ENCODE measurements at places on chromosomes 4 and X.

DNA sequence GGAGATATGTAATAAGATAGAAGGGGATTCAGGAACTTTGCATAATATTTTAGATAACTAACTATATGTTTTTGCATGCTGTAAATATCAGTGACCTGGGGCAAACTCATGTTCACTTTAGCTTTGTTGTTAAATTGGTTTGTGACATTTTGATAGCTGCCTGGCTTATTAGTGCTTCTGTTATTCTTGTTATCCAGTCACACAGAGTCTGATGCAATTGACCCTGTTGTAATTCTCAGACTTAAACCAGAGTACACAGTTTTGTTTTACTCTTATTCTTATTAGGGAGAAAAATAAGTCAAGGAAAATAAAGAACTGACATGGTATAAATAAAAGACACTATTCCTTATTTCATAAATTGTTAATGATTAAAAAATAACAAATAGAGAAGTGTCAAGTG is 516.7 kb upstream of the SLIT2 start:
- peaks cover 2% of the 10 kb centered on the region for H3K4me1 ChIP-seq
- peak; percentile 48 for DNase-seq
- H3K27ac ChIP-seq = no peak overlapping the region
- no peaks in the 10 kb centered on the region for H3K36me3 ChIP-seq
- H3K4me3 ChIP-seq = no peak overlapping the region
- no peaks in the 10 kb centered on the region for H3K27me3 ChIP-seq

DNA sequence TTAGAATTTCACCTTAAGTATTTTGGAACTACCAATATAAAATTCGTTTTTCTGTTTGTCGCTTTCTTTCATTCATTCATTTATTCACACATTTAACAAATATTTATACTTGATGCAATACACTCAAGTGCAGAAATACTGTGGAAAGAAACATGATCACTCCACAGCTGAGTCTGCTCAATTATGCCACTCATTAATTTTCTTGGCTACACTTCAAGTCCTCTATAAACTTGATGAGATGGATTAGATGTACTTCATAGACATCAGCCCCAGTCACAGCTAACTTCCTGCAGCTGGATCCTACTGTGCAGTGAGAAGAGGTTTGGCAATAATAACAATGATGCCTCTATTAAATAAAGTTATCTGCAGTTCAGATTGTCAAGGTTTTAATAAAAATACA is 208.1 kb downstream of the PDGFC start:
- H3K27me3 ChIP-seq = no peaks in the 10 kb centered on the region
- H3K27ac ChIP-seq = peak overlapping the region; percentile 5
- DNase-seq = no peak
- H3K36me3 ChIP-seq = peaks cover 6% of the 10 kb centered on the region
- no peak overlapping the region for H3K4me3 ChIP-seq
- peaks cover 2% of the 10 kb centered on the region for H3K4me1 ChIP-seq

GRCh38 chr4:174674305-174674840 is 152.1 kb upstream of the HPGD start:
- no peak overlapping the region for H3K4me3 ChIP-seq
- H3K27ac ChIP-seq = no peak overlapping the region
- peak; percentile 10 for DNase-seq
- no peaks in the 10 kb centered on the region for H3K4me1 ChIP-seq
- H3K27me3 ChIP-seq = no peaks in the 10 kb centered on the region
- H3K36me3 ChIP-seq = no peaks in the 10 kb centered on the region

DNA sequence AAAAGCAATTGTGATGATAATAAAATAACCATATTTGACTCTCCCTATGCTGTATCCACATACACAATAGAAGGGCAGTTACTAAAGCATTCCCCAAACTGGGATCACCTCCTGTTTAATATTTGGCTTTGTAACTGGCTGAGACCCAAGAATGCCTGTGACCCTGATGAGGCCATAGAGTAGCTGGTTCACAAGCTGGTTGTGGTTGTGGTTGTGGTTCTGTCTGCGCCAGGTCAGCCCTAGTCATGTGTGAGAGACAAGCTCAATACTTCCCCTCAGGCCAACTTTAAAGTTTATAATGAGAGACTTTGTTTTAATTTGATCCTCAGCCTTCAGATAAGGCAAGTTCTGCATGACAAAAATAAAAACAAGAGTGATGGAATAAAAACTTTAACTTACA is 209.9 kb downstream of the PARM1 start:
- H3K4me1 ChIP-seq = no peaks in the 10 kb centered on the region
- peak; percentile 51 for DNase-seq
- H3K27ac ChIP-seq = no peak overlapping the region
- no peaks in the 10 kb centered on the region for H3K27me3 ChIP-seq

DNA sequence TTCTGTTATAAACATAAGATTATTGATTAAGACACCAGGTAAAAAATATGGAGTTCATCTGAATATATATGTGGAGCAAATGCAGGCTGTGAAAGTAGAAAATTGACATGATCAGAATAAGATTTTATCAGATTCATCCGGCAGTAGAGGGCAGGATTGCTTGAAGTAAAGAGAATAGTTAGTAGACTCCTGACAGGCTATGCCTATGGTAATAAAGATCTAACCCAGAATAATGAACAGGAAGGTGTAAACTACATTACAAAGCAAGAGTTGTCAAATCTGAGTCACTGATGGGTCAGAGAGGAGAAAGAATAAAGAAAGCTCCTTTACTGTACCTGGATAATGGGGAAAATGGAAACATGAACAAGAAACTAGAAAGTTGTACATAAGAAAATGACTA is 20.8 kb upstream of the TMEM184C start:
- H3K27ac ChIP-seq = no peak overlapping the region
- DNase-seq = no peak
- peaks cover 7% of the 10 kb centered on the region for H3K4me1 ChIP-seq

DNA sequence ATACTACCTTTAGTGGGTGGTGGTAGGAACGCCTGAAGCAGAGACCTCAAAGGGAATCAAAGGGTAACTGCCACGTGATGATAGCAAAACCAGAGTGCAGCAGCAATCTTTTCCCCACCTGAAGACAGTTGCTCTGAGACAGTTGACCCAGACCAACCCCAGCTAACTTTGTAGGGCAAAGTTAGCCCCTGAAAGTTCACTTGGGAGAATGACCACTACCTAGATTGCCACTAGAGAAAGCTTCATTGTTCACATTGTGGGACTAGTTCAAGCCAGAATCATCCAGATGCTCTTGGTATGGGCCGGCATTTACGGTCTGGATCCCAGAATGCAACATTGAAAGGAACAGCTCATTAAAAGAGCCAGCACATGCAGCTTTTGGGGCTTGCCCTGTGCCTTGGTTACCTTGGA is 4.1 kb downstream of the SEPTIN6 start:
- H3K4me3 ChIP-seq = no peak overlapping the region
- no peaks in the 10 kb centered on the region for H3K36me3 ChIP-seq
- DNase-seq = no peak

- DNase-seq = no peak
- no peak overlapping the region for H3K27ac ChIP-seq
- peaks cover 3% of the 10 kb centered on the region for H3K36me3 ChIP-seq
- no peaks in the 10 kb centered on the region for H3K4me1 ChIP-seq
- H3K27me3 ChIP-seq = peaks cover 46% of the 10 kb centered on the region
These were observed 42.7 kb upstream of the CITED1 start for GRCh38 chrX:72348247-72348979.

GRCh38 chr4:29081234-29081955 is 1638.8 kb upstream of the PCDH7 start:
- H3K4me1 ChIP-seq = no peaks in the 10 kb centered on the region
- no peaks in the 10 kb centered on the region for H3K27me3 ChIP-seq
- DNase-seq = peak; percentile 7
- no peaks in the 10 kb centered on the region for H3K36me3 ChIP-seq
- no peak overlapping the region for H3K27ac ChIP-seq

- H3K27me3 ChIP-seq = no peaks in the 10 kb centered on the region
- H3K27ac ChIP-seq = no peak overlapping the region
- peaks cover 42% of the 10 kb centered on the region for H3K36me3 ChIP-seq
- no peak overlapping the region for H3K4me3 ChIP-seq
- peaks cover 3% of the 10 kb centered on the region for H3K4me1 ChIP-seq
These were observed 6.3 kb downstream of the LAP3 start for GRCh38 chr4:17583276-17583675.

DNA sequence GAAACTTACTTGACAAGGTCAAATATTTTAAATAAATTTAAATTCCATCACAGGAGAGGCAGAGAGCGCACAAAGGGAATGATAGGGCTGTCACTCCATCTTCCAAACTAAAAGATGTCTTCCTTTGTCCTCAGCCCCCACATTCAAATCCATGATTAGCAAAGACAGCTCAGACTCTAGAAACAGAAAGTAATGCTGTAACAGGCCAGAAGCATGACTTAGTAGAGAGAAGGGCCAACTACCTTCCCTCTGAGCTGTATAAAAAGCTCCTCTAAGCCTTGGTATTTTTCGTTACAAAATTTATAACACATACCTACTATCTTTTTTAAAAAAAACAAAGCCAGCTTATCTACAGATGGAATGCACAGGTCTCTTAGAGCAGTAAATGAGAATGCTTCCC is 207.4 kb downstream of the MAPK10 start:
- no peak for DNase-seq
- no peaks in the 10 kb centered on the region for H3K4me1 ChIP-seq
- no peak overlapping the region for H3K27ac ChIP-seq
- no peaks in the 10 kb centered on the region for H3K36me3 ChIP-seq

DNA sequence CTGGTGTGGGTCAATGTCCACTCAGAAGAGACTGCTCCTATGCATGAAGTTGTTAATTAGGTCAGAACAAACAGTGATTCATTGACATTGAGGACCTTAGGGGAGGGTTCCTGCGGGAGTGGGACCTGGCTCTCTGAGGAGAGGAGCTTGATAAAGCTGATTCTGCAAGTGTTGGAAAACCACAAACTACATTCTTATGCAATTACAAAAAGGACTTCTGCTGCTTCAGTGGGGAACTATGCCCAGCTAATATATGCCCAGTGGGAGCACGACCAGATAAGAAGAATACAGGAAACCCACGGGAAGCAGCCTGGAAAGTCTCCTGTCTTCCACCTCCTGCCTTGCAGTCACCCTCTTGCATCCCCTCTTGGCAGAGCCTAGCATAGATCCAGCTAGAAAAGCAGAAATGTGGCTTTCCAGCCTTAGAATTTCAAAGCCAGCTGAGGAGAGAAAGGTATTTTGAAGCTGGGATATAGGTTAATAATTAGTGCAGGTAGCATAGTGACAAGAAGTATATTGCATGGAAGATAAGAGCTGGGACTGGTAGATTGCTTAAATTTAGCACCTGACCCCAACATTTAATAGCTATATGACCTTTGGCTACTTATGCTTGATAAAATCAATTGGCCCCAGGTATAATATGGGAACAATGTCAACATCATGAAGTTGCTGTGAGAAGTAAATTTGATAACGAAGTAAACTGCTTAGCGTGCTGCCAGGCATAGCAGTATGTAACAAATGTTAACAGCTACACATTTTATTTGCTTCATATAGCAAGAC is 34.9 kb upstream of the UGT8 start:
- no peaks in the 10 kb centered on the region for H3K27me3 ChIP-seq
- no peaks in the 10 kb centered on the region for H3K36me3 ChIP-seq
- peaks cover 4% of the 10 kb centered on the region for H3K4me1 ChIP-seq
- peak; percentile 9 for DNase-seq
- H3K4me3 ChIP-seq = no peak overlapping the region
- peak overlapping the region; percentile 72 for H3K27ac ChIP-seq

GRCh38 chrX:69372435-69372834 is 131.7 kb upstream of the NALF2 start:
- H3K27ac ChIP-seq = no peak overlapping the region
- H3K4me3 ChIP-seq = no peak overlapping the region
- H3K27me3 ChIP-seq = peaks cover 43% of the 10 kb centered on the region
- H3K36me3 ChIP-seq = no peaks in the 10 kb centered on the region

DNA sequence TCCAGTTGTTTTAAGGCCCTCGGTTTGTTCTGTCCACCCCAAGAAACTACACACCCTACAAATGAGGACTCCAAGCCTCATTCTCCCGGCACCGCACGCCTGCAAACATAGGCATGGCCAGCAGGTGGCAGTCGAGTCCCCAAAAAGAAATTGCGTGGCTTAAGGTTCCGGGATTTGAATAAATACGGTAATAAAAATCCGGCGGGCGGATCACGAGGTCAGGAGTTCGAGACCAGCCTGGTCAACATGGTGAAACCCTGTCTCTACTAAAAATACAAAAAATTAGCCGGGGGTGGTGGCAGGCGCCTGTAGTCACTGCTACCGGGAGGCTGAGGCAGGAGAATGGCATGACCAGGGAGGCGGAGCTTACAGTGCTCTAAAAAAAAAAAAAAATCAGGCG is 21.8 kb upstream of the CSF2RA start:
- peak; percentile 67 for DNase-seq
- no peak overlapping the region for H3K27ac ChIP-seq
- H3K4me3 ChIP-seq = no peak overlapping the region
- peaks cover 16% of the 10 kb centered on the region for H3K27me3 ChIP-seq
- H3K4me1 ChIP-seq = peaks cover 14% of the 10 kb centered on the region

- no peak overlapping the region for H3K27ac ChIP-seq
- no peaks in the 10 kb centered on the region for H3K27me3 ChIP-seq
- no peak for DNase-seq
- no peak overlapping the region for H3K4me3 ChIP-seq
- H3K36me3 ChIP-seq = no peaks in the 10 kb centered on the region
These were observed 205.8 kb downstream of the SPANXN4 start for GRCh38 chrX:143231492-143231891.

GRCh38 chr4:163673848-163674697 is 179.6 kb downstream of the TMA16 start:
- H3K27me3 ChIP-seq = no peaks in the 10 kb centered on the region
- no peak for DNase-seq
- H3K36me3 ChIP-seq = no peaks in the 10 kb centered on the region
- no peaks in the 10 kb centered on the region for H3K4me1 ChIP-seq

DNA sequence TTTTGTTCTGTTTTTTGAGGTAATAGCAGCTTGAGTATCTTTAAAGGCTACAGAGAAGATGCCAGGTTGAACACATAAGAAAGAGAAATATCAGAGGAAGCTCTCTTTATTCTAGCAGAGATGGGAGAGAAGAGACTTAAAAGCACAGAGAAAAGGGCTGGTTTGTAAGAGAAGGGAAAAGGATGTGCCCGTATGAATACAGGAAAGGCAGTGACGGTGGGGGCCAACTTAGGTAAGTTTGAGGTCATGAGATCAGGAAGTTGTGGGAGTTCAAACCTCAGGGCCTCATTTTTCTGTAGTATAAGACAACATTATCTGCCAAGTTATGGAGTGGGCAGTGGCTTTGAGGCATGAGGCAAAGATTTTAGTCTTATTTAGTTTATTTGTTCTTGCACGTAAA is 121.3 kb upstream of the S100G start:
- no peak for DNase-seq
- peaks cover 16% of the 10 kb centered on the region for H3K27me3 ChIP-seq
- no peaks in the 10 kb centered on the region for H3K36me3 ChIP-seq

- H3K4me3 ChIP-seq = no peak overlapping the region
- no peaks in the 10 kb centered on the region for H3K36me3 ChIP-seq
- H3K4me1 ChIP-seq = peaks cover 2% of the 10 kb centered on the region
- H3K27ac ChIP-seq = peak overlapping the region; percentile 34
- H3K27me3 ChIP-seq = no peaks in the 10 kb centered on the region
These were observed 473.8 kb downstream of the SPRY1 start for GRCh38 chr4:123870216-123870876.

DNA sequence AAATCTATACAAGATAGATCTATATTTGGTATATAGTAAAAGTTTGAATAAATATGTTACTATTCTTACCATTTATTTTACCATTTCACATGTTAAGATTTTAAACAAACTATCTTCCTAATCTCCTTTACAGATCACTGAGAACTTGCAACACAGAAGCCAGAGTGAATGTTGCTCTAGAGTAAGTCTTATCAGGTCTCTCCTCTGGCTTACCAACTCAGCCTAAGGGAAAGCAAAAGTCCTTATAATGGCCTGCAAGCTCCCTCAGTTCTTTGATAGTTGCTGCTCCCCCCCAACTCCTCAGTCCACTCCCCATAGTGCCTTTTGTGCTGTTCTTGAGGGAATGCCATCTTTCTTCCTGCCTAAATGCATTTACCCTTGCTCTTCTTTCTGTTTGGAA is 25.7 kb upstream of the SLC7A11 start:
- no peaks in the 10 kb centered on the region for H3K4me1 ChIP-seq
- H3K27ac ChIP-seq = no peak overlapping the region
- H3K27me3 ChIP-seq = no peaks in the 10 kb centered on the region
- no peak overlapping the region for H3K4me3 ChIP-seq
- no peak for DNase-seq
